ENCODE measurements at places on chromosomes 12 and 14.

DNA sequence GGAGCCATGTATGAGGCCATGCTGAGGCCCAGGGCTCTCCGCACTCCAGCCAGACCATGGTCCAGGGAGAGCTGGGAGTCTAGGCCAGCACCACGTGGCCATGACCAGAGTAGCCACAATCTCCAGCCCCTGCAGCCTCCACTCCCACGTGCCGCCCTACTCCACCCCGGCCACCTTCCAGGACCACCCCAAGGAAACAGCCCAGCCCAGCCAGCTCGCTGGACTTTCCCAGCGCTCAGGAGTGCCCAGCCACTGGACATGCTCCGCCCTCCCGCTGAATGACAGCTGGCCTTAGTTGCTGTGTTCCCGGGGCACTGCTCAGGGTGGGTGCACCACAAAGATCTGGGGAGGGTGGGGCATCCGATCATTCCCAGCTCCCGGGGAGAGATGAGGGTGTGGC lies 2.1 kb upstream of the C14orf180 start:
- DNase-seq: no peak

DNA sequence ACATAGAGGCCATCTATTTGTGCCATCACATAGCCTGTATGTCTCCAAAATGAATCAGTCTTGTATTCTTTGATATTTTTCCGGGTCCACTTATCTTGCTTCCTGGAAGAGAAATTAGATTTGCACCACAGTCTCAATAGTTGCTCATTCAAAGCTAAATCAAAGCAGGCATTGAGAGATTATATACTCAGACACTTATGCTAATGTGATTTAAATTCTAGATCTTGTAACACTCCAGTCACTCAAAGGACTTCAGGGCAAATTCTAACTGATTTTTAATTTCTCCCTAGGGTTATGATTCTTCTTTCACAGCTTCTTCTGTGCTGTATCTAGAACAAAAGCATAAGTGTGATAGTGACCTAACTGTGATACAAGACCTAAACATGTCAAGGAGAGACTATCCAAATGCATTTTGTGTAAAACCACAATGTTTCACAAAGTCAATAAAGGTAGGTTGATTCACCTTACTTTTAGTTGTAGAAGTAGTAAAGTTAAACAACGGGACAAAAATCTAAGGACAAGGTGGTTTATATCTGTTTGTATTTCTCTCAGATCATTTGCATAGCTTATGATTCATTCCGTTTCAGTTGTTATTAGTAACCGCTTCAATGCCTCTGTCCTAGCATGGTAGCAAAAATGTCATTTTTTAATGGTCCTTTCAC lies 26.8 kb downstream of the PLBD1 start:
- no peak for DNase-seq

- no peak for DNase-seq
Observed at GRCh38 chr12:72448089-72448488, 175.9 kb downstream of the TRHDE start.

GRCh38 chr12:113996026-113996425 lies 29.9 kb upstream of the RBM19 start:
- DNase-seq: no peak

- no peak for DNase-seq
Observed at GRCh38 chr14:23643533-23644194, 7.5 kb downstream of the DHRS2 start.

DNA sequence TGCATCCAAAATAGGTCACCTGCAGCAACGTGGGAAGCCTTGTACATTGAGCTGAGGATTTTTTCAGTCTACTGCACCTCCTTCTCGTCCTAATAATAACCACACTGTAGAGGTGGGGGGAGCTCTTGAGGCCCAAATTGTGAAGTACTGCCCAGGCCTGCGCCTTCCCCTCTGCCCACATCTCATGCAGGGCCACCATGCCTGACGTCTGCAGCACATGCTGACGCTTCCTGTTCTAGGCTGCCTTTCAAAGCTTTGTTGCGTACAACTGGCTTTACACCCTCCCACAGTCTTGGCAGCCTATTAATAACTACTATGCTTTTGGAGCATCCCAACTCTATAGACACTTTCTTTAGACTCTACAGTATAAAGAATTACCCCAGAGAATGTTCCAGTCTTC lies 26.5 kb upstream of the TTC7B start:
- DNase-seq: no peak

DNA sequence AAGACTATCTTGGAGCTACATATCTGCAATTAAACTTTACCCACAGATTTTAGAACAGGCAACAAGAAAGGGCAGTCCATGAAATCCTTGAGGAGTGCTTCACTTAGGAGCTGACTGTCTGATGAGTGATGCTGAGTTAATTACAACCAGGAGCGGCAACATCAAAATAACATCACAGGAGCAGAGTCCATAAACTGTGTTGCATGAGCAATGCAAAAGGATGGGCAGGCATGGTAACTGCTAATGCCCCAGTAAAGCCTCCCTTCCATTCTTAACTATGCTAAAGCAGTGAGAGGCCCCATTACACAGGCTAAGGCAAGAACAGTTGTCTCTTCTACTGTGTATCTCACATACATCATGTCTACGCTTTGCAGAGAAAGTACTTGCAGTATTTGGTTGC lies 156.6 kb downstream of the PAX9 start:
- DNase-seq: no peak

DNA sequence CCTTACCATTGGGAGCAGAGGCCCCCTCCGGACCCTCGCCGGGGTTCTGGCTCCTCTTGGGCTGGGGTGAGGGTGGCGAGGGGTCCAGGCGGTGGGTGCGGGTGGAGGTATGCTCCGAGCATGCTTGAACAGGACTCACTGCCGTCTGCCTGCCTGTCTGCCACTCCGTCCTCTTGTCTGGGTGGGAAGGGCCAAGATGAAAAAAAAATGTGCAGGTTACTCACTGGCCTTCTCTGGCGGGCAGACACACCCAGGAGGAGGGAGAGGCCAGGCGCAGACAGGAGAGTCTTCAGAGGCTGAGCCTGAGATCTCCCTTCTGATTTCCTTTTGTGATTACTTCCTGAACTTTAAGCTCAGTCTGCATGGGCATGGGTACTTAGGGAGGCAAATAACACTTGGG lies 76.1 kb downstream of the STON2 start:
- DNase-seq: no peak

- DNase-seq: no peak
Observed at GRCh38 chr12:124319368-124320050, 24.6 kb downstream of the RFLNA start.

- peak; percentile 47 for DNase-seq
Observed at GRCh38 chr14:34018125-34018524, 67.3 kb upstream of the EGLN3 start.

DNA sequence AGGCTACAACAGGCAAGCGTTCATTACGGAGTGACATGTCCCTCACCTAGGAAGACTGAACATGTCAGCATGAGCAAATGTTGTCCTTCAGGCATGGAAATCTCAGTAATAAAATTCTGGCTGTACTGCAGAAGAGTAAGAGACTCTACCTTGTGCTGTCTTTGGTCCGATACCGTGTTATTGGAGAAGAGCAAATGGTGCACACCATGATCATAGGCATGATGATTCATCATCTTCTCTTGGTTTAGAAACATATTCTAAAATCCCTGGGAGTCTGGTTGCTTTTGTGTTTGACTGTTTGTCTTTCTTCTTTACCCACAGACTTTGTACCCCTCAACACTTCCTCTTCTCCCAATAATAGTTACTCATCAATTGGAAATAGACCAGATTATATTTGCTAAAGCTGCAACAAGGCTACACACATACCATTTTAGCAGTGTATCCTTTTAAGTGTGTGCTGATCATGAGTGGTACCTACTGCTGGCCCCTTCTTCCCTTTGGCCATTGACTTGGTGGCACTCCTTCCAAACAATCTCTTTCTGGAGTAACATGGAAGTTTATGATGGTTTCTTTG lies 93.5 kb downstream of the RTN1 start:
- no peak for DNase-seq

DNA sequence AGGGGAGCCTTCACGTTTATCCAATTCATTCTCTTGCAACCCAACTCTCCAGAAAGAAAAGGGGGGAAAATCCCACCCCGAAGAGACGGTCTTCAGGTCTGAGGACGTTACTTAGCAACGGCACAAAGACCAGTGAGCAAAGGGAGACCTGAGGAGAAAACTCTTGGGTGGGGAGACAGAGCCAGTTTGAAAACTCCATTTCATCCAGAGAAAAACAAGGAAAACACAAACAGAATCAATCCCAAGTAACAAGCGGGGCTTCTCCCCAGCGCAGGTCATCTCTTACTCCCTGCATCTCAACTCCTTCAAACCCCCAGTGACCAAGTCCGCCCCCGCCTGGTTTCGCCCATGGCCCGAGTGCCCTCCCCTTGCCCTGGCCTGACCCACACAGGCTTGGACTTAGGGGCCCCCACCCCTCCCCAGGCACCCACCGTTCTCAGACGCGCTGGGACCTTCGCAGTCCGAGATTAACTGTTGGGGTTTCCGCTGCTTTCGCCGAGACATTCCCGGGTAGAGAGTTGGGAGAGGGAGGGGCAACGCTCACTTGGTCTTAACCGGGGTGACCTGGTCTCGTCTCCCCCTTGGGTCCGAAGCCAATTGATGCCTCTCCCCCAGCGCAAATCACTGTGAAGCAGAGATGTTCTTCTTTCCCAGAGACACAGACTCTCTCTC lies 10.4 kb upstream of the SALL2 start:
- DNase-seq: no peak

DNA sequence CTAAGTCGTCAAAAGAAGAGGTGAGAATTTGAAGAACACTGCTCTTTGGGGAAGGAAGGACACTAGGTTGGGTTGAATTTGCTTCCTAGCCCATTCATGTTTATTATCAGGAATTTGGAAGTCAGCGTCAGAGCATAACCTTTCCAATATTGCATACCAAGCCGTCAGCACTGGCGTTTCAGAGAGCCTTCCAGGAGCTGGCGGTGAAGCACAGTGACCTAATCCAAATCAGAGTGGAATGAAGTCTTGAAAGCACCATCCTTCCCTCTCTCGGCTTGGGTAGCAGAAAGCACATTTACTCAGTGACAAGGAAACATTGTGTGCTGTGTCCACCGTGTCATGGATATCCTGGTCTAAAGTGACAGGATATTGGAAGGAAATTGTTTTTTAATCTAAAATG lies 240.3 kb upstream of the PELI2 start:
- no peak for DNase-seq

DNA sequence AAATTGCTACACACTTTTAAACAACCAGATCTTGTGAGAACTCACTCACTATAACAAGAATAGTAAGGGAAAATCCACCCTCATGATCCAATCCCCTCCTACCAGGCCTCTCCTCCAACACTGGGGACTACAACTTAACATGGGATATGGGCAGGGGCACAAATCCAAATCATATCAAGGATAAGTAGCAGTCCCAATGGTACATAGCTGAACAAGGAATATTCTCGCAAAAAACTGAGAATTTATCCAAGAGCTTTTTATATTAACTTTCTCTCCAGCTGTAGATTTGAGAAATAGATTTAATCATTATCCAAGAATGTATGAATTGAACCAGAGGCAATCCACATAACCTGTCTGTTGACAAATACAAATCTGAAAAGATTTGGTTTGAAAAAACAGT lies 185.2 kb downstream of the TMTC3 start:
- DNase-seq: no peak

- DNase-seq: no peak
Observed at GRCh38 chr14:24283796-24284460, 12.5 kb upstream of the RABGGTA start.

DNA sequence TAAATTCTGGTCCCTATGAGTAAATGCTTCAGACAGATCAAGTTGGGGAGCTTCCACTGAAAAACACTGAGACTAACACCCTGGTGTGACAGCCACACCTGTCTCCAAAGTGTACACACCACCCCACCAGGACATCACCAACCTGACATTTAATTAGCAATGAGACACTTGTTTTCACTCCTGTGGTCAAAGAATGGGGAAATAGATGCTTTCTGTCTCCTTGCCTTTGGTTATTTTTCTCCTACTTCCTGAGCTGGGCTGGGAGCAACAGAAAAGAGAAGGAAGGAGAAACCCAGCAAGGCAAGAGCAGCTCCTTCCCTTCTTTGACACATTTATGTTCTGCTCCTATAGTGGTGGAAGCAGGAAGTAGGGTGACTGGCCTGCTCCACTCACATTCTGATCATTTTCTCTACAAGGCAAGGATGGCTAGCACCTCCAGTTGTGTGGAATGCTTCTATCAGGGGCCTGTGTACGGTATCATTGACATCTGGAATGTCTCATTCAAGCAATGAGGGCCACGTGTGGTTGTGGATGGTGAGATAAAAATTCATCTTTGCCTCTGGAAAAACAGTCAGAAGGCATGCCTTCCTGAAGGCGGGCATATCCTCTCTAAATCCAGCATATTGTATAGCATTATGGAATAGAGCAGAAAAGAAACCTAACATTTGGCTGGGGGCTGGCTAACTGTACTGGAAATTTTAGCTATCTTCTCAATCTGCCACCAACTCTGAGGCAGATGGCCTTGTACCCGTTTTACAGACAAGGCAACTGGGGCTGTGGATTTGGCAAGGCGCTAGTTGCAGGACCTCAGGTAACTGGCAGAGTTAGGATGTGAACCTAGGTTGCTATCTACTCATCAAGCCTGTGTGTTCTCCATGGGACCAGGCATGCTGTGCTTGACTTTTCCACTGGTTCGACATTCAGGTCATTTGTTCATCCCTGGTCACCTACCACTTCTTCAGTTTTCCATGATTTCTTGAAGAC lies 24.8 kb upstream of the LGALS3 start:
- no peak for DNase-seq

- no peak for DNase-seq
Observed at GRCh38 chr12:59619461-59620240, 23.8 kb downstream of the SLC16A7 start.

DNA sequence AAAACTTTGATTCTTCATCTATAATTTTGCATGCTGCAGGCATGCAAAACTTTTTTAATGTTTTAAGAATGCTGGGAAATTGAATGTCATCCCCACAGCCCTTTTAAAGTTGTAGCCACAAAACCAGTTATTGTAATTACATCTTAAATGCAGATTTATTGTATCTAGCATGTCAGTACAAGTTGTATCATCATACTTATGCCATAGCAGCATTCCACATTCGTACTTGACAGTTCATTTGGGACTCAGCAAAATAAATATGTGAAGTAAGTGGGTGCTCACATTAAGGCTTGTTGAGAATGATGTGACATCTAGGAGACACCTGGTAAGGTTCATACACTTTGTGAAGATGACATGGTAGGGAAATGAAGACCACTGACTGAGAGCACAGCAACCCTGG lies 44.0 kb upstream of the GZMB start:
- DNase-seq: no peak

DNA sequence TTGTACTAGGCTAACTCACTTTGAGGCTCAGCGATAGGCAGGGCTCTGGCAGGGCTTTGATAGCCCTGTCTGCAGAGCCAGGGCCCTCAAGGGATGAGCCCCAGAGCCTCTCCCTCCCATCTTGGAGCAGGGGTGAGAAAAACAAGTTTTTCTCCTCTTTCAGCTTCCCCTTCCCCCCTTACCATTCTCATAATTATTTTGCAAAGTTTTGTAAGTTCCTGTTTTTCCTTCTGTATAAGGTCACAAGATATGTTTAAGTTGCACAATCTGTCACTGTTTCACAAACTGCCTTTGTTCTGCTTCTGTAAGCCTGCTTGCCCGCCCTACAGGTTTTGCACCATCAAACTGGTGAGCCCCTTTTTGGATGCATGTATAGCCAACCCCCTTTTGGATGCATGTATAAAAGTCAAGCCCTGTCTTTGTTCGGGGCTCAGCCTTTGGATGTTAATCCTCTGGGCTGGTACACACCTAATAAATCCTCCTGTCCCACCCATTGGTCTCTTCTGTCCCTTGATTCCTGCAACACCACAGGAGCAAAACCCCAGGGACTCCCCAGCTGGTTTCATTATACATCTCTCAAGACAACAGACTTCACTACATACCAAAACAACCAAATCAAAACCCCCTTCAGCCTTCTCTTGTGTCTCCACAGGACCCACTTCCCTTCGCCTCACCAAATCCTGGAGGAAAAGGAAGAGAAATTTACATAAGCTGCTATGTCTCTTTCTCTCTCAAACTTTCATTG lies 52.5 kb upstream of the RESF1 start:
- no peak for DNase-seq

Data from activated CD4-positive, alpha-beta T cell treated with anti-CD3 and anti-CD28 coated beads, Interleukin-2, Interleukin-4, amounts not matched to agents 100 ng/mL and 50 ng/mL, durations not matched to agents 16 hours and 8 hours (primary cell).